ENCODE measurements at places on chromosomes 13 and 19.

- no peak for DNase-seq
Observed at GRCh38 chr19:18612051-18612771, 459 bp upstream of the TMEM59L start.

- no peak for DNase-seq
Observed at GRCh38 chr13:44104197-44104490, 224.4 kb downstream of the LACC1 start.

DNA sequence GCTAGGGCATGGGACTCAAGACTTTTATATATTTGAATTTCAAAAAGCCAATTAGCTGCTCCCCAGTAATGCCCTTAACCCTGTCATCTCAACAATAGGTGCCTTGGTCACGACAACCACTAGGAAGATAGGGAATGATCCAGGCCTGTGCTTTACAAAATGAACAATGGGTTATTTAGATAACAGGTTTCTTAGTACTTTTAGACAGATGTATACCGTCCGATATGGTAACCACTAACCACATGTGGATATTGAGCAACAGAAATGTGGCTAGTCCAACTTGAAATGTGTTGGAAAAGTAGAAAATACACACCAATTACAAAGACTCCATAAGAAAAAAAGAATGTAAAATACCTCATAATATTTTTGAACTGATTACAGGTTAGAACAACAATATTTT is 201.2 kb downstream of the LHFPL6 start:
- DNase-seq: no peak

GRCh38 chr13:32284927-32285632 is 30.1 kb downstream of the ZAR1L start:
- DNase-seq: no peak

DNA sequence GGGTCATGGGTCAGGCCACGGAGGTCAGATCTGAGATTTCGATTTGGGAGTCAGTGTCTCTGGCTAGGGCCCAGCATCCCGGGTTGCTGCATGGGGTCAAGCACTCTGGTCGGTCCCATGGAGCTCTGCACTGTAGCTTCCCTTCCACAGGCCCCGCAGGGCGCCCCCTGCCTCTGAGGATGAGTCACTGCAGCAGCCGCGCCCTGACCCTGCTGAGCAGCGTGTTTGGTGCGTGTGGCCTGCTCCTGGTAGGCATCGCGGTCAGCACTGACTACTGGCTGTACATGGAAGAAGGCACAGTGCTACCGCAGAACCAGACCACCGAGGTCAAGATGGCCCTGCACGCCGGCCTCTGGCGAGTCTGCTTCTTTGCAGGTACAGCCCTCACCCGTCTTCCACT is 3.6 kb downstream of the CACNG7 start:
- no peak for DNase-seq

DNA sequence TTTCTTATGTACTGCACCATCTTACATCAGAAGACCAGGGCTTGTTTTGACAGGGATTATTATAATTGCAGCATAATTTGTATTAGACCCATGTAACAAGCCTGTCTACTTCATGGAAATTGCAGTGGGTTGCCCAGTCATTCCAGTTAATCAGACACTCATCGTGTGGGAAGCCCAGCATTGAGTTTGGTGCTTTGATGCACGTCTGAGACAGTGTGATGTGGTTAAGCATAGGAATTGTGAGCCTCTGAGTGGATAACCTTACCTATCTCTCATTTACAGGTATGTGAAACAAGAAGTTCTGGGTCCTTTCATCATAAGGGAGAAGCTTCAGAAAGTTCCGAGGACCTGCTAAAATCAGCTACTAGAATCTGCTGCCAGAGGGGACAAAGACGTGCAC is 12.8 kb downstream of the RGCC start:
- no peak for DNase-seq

DNA sequence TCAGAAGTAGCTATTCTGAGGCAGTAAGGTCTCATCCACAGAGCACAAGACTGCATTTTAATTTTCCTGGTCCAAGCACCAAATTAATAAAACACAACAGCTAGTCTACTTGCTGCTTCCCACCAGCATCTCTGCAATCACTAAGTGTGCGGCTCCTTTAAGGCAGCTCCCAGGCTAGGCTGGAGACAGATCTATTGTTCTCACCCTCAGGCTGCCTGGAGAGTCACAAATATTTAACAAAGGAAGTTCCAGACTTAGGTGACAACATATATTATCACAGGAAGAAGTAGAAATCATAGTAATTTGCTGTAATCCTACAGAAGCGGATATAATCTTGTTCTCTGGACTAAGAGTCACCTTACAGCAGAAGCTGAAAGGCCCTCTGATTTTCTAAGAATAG is 2.2 kb upstream of the EID2 start:
- DNase-seq: no peak

Data from left forelimb (tissue), 1 donor.